ENCODE measurements at places on chromosomes 1 and 21. TPM values are rescaled to one million over a fixed set of nuclear protein-coding genes. Genes with fewer than 3 reads are reported as not detected.
A peak's percentile ranks its signal among the peaks of the same experiment; 100 is the strongest.

DNA sequence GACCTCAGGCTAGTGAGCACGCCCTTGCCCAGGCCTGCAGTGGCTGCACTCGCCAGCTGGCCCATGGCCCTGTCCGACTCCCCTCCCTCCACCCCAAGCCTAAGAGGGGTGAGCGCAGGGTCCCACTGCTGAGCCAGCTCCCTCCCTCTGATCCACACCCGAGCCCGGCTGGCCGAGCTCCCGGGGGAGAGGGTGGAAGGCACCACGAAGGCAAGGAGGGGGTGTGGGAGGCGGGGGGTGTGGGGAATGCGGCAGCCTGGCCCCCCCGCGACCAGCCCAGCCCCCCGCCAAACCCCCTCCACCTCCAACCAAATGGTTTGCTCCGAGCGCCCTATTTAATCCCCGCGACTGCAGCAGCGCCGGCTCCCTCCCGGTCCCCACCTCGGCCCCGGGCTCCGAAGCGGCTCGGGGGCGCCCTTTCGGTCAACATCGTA, at the start of gene CADM3:
CADM3 (plus strand) TSS at position 362 of the 434 bp plus-strand sequence. CDS start 151 bp downstream, outside the sequence.
- DNase-seq = no peak

TFF1 gene
- not detected for total RNA-seq

DNA sequence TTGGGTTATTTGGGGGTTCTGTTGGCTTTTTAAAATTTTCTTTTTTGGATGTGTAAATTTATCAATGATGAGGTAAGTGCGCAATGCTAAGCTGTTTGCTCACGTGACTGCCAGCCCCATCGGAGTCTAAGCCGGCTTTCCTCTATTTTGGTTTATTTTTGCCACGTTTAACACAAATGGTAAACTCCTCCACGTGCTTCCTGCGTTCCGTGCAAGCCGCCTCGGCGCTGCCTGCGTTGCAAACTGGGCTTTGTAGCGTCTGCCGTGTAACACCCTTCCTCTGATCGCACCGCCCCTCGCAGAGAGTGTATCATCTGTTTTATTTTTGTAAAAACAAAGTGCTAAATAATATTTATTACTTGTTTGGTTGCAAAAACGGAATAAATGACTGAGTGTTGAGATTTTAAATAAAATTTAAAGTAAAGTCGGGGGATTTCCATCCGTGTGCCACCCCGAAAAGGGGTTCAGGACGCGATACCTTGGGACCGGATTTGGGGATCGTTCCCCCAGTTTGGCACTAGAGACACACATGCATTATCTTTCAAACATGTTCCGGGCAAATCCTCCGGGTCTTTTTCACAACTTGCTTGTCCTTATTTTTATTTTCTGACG, 3.1 kb downstream of the OLIG2 start:
- no peak for DNase-seq

VSIG8 gene
- total RNA-seq = not detected

DNA sequence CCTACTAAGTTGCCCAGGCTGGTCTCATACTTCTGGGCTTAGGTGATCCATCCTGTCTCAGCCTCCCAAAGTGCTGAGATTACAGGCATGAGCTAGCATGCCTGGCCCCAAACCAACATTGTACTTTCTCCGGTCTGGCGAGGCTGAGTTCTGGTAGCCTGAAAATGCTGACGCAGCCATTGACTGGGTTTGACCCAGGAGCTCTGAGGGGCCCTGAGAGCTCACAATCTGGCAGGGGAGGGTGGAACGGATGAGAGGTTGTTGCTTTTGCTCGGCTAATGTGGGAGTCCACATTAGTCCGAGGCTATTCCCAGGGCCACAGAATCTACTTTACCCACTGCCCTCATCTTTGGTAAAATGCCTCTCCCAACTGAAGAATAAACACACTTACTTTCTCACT, 35.1 kb upstream of the PARP1 start:
- DNase-seq = no peak

PSRC1 gene
- total RNA-seq = not detected

- no peak for DNase-seq
Observed at GRCh38 chr1:175410560-175410959, 218.0 kb upstream of the KIAA0040 start.

GRCh38 chr1:119865627-119866026, 30.7 kb downstream of the ADAM30 start:
- no peak for DNase-seq

- DNase-seq = no peak
Observed at GRCh38 chr1:245579881-245580280, 425.1 kb downstream of the KIF26B start.

DNA sequence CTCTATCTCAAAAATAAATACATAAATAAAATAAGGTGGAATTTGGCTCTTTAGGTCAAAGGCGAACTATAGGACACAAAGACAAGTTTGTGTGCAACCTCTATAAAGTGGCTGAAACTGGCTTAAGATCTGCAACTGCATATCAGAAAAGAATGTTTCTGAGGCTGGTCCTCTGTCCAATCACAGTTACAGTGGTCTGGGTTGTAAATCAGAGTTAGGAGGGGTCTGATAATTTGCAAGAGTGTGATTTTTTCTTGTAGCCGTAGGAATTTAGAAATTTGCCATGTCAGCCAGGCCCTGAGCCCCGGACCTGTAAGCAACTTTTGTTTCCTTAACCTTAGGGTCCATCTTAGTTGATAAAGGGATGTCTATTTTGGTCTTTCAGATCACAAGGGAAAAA, 27.8 kb downstream of the CMPK1 start:
- no peak for DNase-seq

TMEM52 gene
- total RNA-seq = 2.4 TPM

DNA sequence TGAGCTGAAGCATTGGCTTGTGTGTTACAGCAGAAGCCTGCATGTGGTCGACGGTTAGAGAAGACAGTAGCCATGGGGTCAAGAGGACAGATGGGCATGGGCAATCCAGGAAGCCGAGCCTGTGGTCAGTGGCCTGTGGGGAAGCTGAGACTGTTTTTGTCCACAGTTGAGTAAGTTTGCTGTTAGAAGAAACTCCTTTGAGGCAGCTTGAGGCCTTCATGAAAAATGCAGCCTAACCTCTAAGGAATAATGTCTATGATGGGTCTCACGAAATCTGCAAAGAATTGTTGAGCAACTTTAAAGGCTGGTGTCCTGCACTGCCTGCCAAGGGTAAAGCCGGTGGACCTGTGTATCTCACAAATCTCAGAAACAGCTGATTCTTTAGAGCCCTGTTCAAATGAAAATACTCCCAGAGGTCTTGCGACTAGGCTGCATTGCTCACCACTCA, 322.4 kb downstream of the SETD4 start:
- DNase-seq = peak; percentile 10

S100A12 gene
- 3.0 TPM for total RNA-seq
